ENCODE measurements at places on chromosomes 2 and 18.
A peak's percentile ranks its signal among the peaks of the same experiment; 100 is the strongest.

DNA sequence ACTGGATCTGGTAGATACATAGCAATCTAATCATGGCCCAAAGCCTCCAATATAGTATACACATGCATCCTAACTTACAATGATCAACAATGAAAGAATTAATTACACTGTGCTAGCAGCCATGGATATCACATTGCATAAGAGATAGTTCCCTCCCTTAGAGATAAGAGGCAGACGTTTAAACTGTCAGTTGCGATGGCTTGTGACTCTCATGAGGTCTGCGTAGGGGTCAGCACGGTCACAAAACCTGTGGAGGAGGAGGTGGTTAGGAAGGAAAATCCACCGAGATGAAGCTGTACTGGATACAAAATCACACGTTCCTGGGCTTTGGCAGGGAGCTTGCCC lies 800 bp upstream of the RALB start:
- DNase-seq, result no peak

GRCh38 chr2:143828763-143829537 lies 691.0 kb downstream of the ZEB2 start:
- no peak for DNase-seq

GRCh38 chr2:6946722-6947121 lies 29.5 kb downstream of the RNF144A start:
- no peak for DNase-seq

- peak; percentile 39 for DNase-seq
Observed at GRCh38 chr2:227228061-227228667, 63.7 kb downstream of the COL4A3 start.

DNA sequence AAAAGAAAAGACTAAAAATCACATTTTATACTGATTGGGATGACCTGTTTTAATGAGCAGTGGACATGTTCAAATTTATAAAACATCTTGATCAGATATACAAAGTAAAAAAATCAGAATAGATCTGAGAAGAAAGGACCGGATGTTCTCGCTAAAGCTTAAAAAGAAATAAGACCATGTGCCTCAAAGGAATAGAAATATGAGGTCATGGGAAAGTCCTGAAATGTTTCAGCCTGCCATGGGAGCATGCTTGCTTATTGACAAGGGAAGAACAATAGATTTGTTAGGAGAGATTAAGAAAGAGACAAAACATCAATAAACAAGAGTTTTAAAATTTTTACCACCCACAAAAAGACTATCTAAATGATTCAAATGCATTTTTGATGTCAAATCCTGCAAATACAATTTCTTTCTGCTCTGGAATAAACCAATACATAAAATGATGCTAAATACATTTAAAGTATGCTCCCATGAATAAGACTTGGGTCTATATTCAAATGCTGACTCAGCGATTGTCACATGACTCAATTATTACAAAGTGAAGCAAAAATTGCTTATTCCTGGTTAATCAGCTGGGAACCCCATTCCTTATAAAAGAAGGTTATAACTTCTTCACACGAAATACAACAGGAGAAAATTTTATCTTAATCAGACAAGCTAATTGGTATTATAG lies 633.9 kb upstream of the PKDCC start:
- peak; percentile 18 for DNase-seq

GRCh38 chr2:39779341-39779851 lies 338 bp upstream of the THUMPD2 start:
- DNase-seq, result peak; percentile 25

GRCh38 chr2:113291191-113291590 lies 12.5 kb upstream of the PAX8 start:
- DNase-seq, result peak; percentile 60

DNA sequence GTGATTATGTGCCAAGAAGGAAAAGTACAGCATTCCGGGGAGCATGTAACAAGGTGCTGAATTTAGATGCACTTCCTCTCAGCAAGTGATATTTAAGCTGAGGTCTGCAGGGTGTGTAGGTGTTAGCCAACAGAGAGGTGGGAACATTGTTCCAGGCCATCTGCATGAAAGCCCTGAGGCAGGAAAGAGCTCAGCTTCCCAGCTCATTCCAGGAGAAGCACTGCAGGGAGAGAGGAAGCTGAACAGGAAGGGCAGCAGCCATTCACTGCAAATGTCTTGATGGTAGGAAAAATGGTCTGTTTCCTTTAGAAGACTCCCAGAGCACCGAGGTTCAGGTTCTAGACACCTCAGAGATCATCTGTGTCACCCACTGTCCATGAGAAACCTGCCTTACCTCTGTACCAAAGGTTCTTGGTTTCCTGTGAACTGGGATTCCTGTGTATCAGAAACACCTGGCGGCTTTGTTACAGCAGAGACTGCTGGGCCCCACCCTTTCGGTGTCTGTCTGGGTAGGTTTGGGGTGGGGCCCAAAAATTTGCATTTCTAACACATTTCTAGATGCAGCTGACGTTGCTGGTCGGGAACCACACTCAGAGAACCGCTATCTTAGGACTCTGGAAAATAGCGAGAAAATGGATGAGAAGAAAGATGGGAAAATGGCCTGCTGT lies 84.0 kb downstream of the RTN4 start:
- no peak for DNase-seq

- DNase-seq, result peak; percentile 20
Observed at GRCh38 chr2:231348704-231349373, 46.7 kb upstream of the B3GNT7 start.

GRCh38 chr2:45285771-45286390 lies 276.6 kb upstream of the SIX2 start:
- no peak for DNase-seq

GRCh38 chr2:178994264-178994663 lies 55.7 kb downstream of the CCDC141 start:
- DNase-seq, result no peak

GRCh38 chr2:105179469-105180372 lies 61.8 kb upstream of the GPR45 start:
- peak; percentile 66 for DNase-seq

DNA sequence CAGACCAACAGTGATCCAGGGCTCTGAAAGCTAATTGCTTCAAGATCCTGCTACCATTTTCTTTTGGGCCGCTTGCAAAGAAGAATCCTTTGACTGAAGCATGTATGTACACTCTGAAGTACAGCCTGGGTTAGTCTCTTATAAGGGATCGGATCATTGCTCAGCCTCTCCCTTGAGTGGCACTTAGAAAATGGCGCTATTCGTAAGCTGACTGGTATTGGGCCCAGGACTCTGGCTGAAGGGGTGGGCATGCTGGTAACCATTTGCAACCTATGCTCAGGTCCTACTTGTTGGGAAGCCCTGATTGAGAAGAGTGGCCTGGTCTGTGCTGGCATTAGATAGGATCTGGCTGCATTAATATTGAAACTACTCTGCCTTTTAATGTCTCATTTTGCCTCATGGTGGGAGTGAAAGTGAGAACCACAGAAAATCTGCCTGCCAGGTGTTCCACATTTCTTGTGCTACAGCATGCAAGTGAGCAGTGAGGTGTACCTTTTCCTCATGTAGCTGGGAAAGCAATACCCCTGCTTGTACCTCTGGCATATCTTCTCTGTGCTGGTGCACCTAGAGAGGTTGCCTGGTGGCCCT lies 661 bp upstream of the MGAT5 start:
- no peak for DNase-seq

- peak; percentile 96 for DNase-seq
Observed at GRCh38 chr2:60553495-60554073, at the start of gene BCL11A. BCL11A (minus strand) TSS chr2:60553654; CDS start chr2:60553270, 384 bp downstream.

DNA sequence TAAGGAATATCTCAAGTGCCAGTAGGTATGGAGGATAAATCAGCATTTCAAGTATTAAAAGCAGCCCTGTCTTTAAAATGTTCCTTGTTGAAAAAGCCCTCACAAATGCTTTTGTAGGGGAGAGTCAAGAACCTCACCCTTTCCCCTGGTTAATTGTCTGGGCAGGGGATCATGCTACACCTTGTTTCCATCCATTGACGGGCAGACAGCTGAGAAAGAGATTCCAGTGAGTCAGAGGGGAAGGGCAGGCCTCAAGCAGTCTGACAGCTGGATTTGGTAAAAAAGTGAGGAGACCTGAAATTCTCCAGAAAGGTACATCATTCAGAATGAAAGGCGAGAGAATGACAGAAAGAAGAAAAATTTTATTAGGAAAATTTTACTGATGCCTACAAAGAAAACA lies 203.2 kb upstream of the CYP26B1 start:
- no peak for DNase-seq

DNA sequence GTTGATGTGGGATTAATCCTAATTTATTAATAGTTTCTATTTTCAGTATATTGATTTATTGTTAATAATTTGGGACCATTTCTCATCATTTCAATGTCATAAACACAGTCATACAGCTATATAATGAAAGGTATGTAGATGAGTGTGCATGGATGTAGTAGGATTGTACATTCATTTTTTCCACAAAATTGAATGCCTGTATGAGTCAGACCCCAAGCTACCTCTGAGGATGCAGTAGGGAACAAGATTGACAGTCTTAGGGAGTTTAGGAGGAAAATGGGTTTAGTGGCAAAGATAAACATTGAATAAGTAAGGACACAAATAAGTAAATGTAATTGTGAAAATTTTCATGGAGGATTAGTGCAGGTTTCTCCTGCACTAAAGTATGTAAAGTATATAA lies 14.1 kb upstream of the TMEFF2 start:
- DNase-seq, result no peak

DNA sequence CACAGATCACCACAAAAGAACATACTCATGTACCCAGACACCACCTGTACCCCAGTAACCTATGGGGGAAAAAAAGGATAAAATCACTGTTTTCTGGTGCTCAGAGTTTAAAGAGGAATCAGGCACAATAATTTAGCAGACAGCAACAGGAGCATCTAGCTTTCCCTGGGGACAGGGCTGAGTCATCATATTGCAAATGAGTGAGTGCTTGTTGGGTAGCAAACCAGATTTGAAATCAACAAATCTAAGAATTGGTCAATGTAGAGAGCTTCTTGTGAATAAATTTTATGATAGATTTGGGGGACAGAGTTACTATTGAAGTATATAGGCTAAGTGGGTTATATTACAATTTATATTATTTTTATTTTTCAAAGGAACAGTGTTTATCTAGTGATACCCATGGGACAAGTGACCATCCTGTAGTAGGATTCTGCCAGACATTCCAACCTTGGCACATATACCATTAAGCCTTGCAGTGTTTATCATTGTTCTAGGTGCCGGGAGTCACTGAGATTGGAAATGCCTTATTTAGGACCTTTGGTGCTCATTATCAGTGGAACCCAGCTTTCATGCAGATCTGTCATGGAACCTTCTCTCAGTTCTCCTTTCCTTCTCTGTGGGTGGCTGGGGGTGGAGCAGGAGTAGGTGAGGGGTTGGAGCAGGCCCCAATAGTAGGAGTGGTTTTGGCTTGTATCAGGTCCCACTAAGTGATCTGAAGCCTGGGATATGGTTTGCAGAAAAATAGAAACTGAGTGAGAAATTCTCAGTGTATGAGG lies 117.2 kb downstream of the CERS6 start:
- DNase-seq, result no peak

- DNase-seq, result peak; percentile 48
Observed at GRCh38 chr2:233356546-233357308, 2.4 kb downstream of the DGKD start.

GRCh38 chr2:117980783-117981676 lies 32.8 kb downstream of the CCDC93 start:
- DNase-seq, result no peak

- peak; percentile 80 for DNase-seq
Observed at GRCh38 chr2:177148477-177149154, 64.0 kb upstream of the HNRNPA3 start.

GRCh38 chr2:122023059-122023864 lies 267.8 kb downstream of the TSN start:
- DNase-seq, result peak; percentile 50

DNA sequence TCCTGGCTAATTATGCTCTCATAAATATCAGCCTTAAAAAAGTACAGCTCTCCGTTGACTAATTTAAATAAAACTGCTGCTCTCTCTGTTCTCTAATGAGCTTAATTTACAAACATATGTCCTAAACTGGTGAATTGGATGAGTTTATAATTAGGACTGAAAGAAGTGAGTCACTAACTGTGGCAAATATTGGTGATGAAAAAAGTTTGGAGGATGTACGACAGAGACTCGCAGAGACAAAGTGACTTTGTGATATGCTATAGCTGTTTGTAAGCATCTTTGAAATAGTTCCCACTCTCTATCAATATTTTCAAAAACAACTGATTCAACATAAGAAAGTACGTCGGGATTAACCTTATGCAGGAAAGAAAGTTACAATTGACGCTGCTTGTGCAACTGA lies 138.9 kb upstream of the TMEFF2 start:
- no peak for DNase-seq

GRCh38 chr2:1226766-1227165 lies 186.5 kb upstream of the TPO start:
- no peak for DNase-seq

GRCh38 chr18:40673150-40673549 lies 1281.9 kb upstream of the PIK3C3 start:
- no peak for DNase-seq

DNA sequence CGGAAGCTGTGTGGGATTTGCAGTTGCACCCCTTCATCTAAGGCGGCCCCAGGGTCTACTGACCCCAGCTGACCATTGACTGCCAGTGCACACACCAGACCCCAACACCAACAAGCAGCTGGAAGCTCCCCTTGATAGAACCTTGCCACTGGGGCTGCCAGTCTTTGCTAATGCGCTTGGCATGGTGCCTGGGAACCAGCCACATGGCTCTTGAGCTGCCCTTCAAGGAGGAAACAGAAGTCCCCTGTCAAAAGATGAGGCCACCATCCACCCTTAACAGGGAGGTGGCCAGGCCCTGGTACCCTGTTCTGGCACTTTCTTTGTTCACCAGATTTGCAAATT lies 8.6 kb downstream of the ALPI start:
- DNase-seq, result no peak

DNA sequence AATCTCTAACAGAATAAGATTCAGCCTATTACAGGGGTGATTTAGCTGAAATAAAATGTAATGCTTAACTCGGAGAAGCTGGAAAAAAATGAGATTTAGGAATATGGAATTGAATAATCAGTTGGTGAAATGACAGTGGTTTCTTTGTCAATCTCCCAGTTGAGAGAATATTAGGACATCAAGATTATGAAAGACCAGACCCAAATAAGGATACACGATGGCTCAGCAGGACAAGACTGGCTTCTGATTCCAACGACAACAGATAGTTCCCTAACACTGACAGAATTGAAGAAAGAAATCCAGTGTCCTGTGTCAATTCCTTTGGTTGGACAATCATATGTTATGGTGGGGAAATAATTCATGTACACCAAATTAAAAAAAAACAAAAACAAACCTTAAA lies 55.8 kb downstream of the HRH4 start:
- no peak for DNase-seq

GRCh38 chr18:10522574-10522973 lies 3.3 kb upstream of the NAPG start:
- DNase-seq, result no peak

Data from stomach (tissue), 19 donors.